Inflammatory macrophage treated with lipopolysaccharide for 1 hour (primary cell): ENCODE measurements at places on chromosomes 1 and 21.
A peak's percentile ranks its signal among the peaks of the same experiment; 100 is the strongest.

DNA sequence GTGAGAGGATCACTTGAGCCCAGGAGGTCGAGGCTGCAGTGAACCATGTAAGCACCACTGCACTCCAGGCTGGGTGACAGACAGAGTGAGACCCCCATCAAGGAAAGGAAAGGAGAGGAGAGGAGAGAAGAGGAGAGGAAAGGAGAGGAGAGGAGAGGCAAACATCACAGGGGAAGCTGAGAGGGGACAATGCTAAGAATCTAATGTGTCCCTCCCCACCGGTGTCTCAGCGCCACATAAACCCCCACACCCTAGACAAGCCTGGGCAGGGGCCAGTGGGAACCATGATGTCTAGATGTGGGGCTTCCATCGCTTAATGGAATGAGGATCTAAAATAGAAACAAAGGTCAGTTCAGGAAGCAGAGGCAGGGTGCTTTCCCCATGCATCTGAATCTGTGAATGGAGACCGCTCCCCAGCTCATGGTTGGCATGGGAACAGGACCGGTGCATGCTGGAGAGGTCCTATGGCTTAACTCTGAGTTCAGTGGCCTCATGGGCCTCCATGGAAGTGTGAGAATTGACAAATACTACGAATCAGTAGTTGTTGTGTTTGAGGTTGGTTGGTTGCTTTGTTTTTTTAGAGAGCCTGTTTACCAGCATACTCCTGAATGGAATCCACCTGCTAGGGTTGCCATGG, 16.3 kb upstream of the LAPTM5 start:
- no peak for DNase-seq

DNA sequence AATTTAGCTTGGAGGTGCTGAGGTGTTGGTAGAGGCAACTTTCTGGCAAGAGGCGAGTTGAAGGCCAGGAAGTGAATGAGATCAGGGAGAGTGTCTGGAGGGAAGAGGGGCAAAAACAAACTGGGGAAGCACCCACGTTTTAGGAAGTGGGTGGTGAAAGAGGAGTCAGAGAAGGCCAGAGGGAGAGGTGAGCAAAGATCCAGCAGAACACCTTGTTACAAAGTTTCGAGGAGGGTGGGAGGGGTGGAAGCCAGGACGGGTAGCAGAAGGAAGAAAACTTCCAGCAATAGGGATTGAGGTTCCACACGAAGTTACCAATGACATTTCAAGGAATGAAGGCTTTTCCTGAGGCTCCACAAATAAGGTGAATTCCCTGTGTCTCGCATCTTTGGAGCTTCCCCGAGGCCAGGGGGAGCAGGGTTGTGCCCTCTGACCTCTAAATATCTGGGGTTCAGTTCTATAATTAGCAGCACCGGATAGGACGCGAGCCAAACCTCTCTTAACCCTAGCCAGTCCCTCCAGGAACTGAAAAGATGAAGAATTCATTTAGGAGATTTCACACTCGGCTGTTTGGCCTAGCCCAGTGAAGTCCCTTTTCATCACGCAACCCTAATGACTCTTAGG, 578 bp upstream of the SESN2 start:
- peak; percentile 55 for DNase-seq

DNA sequence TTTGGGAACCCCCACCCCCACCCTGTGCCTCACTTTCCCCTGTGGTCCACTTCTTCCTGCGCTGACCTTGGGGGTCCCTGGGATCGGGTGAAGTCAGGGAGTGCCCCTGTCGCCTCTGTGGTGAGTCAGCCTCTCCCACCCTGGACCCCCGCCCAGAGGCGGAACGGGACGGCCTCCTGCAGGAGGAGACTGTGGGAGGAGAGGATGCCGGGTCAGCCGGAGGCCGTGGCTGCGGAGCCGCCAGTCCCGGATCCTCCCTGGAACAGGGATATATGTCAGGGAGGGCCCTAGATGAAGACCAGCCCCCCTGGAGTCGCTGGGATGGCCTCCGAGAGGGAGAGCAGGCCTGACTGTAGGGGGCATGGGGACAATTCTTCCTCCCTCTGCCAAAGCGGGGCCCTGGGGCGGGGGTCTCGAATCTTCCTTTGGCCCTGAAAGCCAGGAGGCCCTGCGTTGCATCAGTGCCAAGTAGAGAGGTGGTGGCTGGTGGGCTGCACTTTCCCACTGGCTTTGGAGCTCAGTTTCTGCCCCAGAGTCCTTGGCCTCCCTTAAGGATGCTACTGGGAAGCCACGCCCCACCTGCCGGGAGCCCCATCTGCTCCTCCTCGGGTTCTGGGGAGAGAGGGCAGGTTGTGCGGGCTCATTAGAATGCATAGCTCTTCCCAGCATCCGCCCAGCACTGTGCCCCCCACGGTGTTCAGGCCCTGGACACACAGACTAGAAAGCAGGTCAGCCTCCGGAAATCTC, 930 bp downstream of the ARHGEF10L start:
- DNase-seq = no peak

DNA sequence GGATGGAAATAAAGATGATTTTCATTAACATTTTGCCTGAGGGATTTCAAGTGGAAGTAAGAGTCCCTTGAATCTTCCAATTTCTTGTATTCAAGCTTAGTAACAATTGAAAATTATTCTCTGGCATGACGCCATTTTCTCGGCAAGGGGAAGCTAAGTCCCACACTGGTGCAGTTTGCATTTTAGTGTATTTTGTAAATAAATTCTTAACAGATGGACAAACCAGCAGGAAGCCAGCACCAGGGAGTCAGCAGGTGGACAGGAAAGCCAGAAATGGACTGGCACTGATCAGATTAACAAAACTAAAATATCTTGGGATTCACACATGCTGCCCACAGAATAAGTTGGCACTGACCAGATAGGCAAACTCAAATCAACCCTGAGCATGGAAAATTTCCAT, 311.3 kb downstream of the LRRIQ3 start:
- DNase-seq = no peak

DNA sequence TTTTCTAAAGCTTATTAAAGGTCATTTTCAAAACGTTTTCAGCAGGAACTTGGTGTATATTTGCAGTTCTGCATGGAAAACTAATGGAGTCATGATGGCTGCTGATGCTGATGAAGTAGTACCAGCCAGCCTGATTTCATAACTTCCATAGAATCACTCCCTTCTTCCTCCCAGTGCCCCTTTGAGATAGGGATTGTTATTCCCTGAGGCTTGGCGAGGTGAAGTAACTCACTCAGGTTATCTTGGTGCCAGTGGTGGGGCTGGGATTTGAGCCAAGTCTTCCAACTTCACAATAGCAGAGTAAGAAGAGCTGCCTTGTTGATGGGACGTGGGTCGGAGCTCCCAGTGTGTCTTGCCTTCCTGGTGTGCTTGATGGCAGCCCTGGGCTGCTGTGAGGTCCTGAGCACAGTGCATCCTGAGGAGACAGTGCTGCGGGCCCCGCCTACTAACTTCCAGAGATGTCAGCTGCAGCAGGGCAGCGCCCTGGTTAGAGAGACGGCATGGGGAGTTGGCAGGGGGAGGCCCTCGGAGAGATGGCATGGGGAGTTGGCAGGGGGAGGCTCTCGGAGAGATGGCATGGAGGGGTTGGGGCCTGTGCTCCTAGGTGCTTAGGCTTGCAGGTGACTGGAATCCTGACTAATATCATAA, 92.6 kb downstream of the PCBP3 start:
- no peak for DNase-seq

DNA sequence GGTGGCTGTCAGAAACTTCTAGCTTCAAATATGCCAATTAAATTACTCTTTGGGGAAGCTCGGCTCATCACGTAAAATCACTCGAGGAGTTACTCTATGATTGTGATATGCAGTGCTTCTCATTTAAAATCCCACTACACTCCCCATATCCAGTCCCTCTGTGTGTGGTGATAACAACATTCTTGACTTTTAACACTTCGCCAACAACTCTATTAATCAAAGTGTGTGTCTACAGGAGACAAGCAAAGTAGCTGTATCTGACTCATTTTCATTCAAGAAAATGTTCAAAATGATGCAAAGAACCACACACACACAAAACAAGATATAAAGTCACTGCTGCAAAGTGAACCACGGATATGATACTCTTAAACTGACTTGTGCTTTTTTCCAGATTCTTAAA, 341.3 kb downstream of the DSCAM start:
- DNase-seq = no peak

- DNase-seq = no peak
Observed at GRCh38 chr1:154327466-154328317, 2.4 kb downstream of the ATP8B2 start.

DNA sequence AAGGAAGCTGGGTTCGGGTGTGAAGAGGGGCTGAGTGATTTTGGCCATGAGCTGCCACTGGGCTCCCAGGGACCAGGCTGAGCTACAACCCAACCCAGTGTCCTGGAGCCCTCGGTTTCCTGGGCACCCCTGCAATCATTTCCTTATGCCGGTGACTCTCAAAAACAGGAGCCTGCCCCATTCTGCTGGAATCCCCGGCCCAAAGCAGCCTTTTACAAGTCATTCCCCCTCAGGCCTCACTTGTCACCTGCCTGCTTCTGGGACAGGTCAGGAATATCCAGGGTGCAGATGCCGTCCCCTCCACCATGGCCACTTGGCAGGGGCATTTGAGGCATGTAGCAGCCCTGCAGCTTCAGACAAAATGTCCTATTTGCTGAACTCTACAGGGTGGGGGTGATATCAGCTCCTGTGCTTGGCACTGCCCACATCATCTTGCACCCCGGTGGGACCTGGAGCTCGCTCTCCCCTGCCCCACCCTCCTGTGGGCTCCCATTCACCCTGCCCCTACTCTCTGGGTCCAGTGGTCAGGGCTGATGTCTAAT, 30.0 kb downstream of the CDK18 start:
- no peak for DNase-seq

- peak; percentile 75 for DNase-seq
Observed at GRCh38 chr1:40870135-40870728, 8.1 kb upstream of the CITED4 start.

DNA sequence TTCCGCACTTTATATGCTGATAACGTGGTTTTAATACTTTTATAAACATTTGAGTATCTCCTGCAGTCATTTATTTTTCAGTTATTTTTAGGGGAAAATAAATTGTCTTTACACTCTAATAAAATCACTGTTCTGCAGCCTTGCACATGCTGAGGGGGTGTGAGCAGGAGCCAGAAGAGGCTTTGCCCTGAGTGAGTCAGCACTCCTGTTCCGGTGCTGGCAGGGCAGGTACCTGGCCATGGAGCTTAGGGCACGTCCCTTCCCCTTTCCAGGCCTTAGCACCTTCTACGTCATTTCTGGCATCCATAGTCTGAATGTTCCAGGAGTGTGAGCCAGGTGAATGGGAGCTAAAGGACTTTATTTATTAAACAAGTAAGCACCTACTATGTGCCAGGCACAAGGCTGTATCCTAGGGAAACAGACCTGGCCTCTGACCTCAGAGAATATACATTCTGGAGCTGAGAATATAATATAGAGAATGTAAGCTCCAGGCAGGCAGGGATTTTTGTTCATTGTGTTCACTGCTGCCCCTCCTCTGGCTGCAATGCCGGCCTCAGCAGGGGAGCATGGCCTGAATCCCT, 402.9 kb downstream of the PTPRU start:
- DNase-seq = no peak

DNA sequence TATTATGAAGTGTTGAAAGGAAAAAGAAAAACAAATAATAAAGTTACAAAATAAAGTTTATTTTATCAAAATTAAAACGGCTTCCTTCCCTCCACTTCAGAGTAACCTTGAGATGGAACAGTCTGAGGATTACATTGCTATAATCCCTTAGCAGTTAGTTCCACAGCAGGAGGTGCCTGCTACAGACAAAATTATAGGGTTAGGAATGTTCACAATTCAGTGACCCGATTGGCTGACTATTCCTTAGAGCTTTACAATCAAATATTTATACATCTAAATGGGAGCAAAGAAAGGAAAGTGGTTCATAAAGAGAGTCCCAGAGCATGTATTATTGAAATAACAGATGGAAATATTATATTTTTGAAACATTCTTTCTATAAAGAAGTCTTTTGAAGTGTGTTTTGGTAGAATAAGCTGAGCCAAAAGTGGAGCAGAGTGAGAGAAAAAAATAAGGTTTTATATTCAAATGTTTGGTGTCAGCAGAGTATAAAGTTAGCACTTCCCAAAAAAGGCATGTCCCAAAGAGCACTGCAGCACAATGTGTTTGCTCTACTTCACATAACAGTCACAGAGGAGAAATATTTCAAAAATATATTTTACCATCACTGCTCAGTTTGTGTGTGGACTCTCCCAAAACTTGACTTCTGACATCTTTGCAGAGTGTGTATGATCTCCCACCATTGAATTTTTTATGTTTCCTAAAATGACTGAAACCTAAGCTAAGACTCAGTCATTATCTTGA, 71.4 kb upstream of the GORAB start:
- no peak for DNase-seq

- DNase-seq = no peak
Observed at GRCh38 chr1:1156140-1157032, 17.3 kb upstream of the TTLL10 start.

GRCh38 chr1:232951180-232951579, 769 bp downstream of the NTPCR start:
- DNase-seq = no peak

GRCh38 chr1:41572224-41572623, 87.7 kb upstream of the EDN2 start:
- DNase-seq = no peak

DNA sequence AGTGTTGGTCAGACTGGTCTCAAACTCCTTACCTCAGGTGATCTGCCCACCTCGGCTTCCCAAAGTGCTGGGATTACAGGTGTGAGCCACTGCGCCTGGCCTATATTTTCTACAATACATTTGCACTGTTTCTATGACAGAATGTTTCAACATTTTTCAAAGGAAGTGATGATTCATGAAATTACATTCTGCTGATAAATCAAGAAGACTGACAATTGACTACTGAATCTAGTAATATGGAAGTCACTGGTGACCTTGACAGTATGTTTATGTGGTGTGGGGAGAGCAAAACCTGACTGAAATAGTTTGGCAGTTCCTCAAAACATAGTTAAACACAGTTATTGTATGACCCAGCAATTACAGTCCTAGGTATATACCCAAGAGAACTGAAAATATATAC, 18.1 kb downstream of the LRIF1 start:
- DNase-seq = no peak

- peak; percentile 80 for DNase-seq
Observed at GRCh38 chr1:47262787-47263413, 30.9 kb upstream of the TAL1 start.

DNA sequence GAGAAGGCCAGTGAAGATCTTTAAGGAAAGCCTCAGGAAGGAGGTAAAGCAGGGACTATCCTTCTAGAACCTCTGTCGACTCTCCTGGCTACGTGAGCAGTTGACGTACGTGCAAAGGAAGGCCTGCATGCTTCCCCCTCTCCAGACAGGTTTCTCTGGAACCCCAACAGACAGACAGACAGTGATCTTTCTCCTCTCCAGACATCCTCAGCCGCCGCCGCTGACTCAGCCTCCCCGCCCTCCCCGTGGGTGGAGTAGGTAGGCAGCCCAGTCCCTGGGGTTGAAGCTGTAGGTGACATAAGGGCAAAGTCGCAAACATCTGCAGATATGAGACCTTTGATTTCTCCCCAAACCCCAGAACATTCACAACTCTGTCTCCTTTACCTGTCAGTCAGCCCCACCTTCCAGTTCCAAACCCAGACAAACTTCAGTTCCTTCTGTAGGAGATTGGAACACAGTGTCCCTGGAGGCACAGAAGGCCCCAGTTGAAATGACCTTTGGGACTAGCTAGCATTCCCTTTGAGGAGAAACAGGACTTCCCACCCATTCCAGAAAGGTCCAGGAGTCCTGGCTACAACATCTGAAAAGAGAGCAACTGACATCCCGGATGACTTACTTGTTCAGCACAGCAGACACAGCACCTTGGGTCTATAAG, 146.0 kb upstream of the JUN start:
- DNase-seq = no peak
